ENCODE measurements at places on chromosomes 5 and 9.

- DNase-seq = no peak
Observed at GRCh38 chr5:100775533-100775855, 127.6 kb downstream of the ST8SIA4 start.

- DNase-seq = no peak
Observed at GRCh38 chr5:157607371-157608161, 32.0 kb upstream of the ADAM19 start.

DNA sequence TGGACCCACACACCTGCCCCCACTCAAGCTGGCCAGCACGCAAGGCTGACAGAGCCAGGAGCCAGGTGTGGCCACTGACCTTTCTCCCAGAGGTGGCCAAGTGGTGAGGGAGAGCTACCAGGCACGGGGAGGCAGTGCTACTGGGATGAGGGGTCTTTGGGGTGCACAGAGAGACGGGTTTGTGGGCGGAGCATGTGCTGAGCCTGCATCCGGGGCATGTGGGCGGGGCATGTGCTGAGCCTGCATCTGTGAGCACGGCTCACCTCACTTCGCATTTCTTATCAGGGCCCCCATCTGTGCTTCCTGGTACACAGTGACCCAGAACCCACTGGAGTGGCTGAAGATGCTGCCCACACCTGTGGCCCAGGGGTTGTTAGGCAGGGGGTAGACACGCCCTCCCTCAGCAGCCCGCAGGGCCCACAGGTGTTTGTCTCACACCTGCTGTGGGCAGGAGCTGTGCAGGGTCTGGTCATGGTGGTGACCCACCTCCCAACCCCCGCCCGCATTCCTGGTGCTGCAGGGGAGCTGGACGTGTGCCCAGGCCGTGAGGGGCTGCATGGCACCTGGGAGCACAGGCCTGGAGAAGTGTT lies 21.5 kb downstream of the CCDC187 start:
- DNase-seq = peak; percentile 28

- DNase-seq = no peak
Observed at GRCh38 chr9:120490888-120491595, 88.9 kb downstream of the CDK5RAP2 start.

- peak; percentile 50 for DNase-seq
Observed at GRCh38 chr5:103224118-103224893, 34.3 kb upstream of the MACIR start.

GRCh38 chr5:76820526-76820890 lies 1.7 kb downstream of the F2RL1 start:
- no peak for DNase-seq

- no peak for DNase-seq
Observed at GRCh38 chr5:206927-207536, 10.9 kb downstream of the CCDC127 start.

DNA sequence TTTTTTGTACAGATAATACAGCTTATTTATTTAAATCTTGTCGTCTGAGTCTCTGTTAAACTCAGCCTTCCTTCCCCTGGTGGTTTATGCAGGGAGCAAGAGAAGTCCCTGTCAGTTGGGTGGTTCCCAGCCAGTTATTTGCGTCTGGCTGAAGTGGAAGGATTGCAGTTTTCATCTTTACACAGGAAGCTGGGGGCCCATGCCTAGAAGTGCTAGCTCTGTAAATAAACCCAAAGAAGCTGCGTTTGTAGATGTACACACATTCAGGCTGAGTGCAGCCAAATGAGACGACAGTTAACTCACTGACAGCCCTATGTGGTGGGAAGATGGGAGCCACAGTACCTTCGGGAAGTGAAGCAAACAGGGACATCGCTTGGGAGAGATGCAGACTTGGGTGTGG lies 122.1 kb downstream of the SAXO1 start:
- no peak for DNase-seq

DNA sequence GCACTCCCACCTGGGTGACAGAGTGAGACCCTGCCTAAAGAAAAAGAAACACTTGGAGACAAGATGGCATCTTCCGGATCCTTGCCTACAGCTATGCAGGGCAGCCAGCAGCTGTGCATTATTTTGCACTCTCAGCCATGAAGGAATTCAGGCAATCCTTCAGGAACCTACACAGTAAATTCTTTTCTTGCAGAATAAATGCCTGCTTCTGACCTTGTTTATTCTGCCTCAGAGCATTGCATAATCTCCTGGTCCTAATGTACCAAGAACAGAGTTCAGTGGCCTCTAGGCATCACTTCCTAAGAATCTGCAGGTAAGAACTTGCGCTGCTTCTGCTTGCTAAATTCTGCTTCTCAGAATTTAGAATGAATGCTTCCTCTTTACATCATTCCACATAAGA lies 16.8 kb downstream of the GLDC start:
- no peak for DNase-seq

GRCh38 chr5:62581836-62582597 lies 3.4 kb downstream of the LRRC70 start:
- DNase-seq = no peak

DNA sequence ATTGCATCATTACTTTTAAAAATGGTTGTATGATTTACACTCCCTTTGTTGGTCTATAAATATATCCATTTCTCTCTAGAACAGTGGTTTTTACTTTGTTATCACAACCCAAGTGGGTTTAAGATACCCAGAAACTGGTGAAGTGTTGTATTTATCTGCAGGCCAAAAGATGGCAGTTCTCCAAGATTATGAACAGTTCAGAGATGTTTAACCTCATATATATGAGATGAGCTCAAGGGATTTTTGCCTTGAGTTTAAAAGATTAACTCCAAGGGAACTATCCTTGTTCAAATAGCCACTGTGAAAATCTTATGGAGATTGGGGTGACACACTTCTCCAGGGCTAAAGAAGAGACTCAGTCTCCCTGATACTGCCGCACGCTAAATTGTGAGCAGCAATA lies 572.6 kb downstream of the TLE4 start:
- no peak for DNase-seq

DNA sequence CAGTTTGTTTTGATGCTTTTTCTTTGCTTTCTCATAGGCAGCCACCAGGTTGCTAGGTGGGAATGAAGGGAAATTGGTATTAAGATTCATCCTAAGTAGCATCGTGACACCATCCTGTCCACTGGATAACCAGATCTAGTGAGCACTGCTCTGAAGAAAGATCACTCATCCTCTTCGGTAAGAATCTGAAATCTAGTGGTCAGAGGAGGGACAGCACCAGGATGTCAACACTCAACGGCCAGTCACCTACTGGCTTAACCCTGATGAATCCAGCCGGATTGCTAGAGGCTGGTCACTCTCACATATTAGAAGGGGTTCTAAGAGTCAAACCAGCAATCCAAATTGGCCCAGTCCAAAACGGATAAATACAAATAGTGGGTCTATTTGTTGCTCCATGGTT lies 50.8 kb downstream of the DCP2 start:
- no peak for DNase-seq

DNA sequence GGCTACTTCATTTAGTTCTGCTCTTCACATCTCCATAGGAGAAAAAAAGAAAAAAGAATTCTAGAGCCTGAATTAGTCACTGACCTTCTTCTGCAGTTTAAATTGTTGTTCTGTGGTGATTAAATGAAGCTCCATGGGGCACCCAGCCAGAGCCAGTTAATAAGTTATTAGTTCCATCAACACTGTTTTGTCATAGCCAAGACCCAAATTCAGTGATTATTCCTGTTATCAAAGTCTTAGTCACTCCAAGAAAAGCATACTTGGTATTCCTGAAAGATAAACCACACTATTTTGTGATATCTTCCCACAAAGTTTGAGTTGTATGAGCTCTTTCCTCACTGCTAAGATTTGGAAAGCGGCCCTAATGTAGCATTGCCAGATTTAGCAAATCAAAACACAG lies 134.8 kb upstream of the RGMB start:
- DNase-seq = no peak

GRCh38 chr5:73142035-73142434 lies 21.7 kb downstream of the TMEM171 start:
- DNase-seq = no peak

GRCh38 chr5:81572201-81572600 lies 178.3 kb upstream of the ACOT12 start:
- no peak for DNase-seq

- DNase-seq = no peak
Observed at GRCh38 chr9:12776513-12777055, 1.8 kb downstream of the LURAP1L start.

DNA sequence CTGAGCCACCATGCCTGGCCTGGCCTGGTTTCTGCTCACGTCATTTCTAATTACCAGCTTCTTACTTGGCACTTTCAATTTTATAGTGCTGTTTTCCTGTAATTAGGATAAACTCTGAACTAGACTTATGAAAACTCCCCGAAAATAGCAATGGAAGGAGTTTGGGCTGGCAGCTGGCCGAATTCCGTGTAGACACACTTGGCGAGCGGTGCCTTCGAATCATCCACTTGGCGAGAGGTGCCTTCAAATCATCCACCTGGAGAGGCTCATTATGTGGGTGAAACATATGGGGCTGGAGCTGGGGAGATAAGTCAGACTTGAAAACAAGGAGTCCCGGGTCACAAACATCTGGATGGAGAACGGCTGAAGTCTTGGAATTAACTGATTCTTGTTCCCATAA lies 203.7 kb downstream of the ROR2 start:
- DNase-seq = no peak

DNA sequence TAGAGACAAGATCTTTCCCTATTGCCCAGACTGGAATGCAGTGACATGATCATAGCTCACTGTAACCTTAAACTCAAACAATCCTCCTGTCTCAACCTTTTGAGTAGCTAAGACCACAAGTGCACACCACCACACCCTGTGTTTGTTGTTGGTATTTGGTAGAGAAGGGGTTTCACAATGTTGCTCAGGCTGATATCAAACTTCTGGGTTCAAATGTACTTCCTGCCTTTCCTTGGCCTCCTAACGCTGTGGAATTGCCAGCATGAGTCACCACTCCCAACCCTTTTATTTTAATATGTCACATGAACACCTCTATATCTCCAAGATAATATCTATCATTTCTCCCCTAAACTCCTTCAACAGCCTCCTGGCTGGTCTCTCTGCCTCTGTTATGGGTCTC lies 719.0 kb downstream of the PTPRD start:
- DNase-seq = no peak

GRCh38 chr9:81754245-81754644 lies 64.9 kb upstream of the TLE1 start:
- DNase-seq = no peak

GRCh38 chr5:88925692-88926490 lies 42.9 kb upstream of the MEF2C start:
- no peak for DNase-seq

DNA sequence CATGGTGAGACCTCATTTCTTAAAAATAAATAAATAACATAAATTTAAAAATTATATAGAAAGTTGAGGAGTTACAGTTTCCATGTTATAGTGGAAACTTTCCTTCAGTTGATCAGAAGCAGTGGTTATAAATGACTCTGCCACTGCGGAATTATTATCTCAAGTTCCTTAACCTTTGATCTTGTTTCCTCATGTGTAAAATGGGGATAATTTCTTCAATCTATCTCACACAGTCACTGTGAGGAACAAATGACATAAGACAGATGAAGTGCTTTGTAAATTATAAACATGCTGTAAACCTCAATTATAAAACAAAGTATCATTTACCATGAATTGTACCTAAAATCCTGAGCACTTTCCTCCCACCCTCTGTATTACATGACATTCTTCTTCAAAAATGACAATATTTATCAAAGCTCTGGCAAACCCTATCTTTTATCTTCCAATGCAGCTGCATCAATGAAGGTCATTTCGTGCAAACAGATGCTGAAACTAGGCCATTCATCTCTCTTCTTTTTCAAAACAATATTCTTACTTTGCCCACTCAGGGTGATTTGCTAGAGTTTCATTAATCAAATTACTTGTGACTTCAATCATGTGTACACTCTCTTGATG lies 46.8 kb downstream of the TMEM245 start:
- no peak for DNase-seq

- DNase-seq = no peak
Observed at GRCh38 chr5:36438765-36439561, 137.3 kb upstream of the RANBP3L start.

GRCh38 chr5:127400539-127400938 lies 109.9 kb downstream of the MEGF10 start:
- DNase-seq = no peak

GRCh38 chr5:135691044-135691443 lies 112.3 kb upstream of the CXCL14 start:
- DNase-seq = no peak

- DNase-seq = no peak
Observed at GRCh38 chr9:75471549-75472114, 383.3 kb downstream of the OSTF1 start.

- DNase-seq = no peak
Observed at GRCh38 chr5:170056561-170057267, 49.0 kb upstream of the FOXI1 start.

DNA sequence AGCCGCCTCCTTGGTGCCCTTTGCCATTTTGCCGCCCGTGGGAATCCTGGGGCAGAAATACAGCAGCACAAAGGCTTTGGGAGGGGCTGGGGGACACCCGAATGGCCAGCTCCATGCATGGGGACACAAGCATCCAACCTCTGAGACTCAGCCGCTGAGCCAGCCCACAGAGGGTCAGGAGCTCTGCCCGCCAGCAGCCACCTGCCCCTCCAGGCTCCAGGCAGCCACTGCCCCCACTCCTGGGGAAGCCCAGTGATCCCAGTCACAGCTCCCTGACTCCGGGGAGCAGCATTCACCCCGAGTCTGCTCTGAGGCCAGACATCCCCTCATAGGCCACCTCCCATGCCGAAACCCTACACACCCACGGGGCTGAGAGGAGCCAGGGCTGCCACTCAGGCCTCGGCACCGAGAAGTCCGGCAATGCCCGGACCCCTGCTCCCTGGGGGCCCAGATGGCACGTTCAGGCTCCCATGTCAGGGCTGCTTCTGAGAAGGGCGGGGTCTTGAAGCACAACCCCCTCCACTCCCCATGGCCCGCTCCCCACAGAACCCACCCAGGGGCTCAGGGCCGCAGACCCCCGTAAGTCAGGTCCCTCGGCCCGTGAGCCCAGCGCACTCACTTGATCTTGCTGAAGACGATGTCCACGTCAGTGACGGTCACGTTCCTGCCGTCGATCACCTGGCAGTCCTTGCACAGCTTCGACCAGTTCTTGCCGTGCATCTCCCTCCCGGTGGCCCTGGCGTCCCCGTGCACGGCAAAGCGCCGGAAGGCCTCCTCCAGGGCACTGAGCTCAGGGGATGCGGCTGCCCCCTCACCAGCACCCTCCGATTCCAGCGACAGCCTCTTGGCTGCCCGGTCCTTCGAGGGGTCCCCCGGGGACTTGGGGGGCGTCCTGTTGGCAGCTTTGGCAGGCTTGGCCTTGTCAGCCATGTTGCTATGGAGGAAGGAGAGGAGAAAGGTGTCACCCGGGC lies 15.7 kb downstream of the TPPP start:
- no peak for DNase-seq

DNA sequence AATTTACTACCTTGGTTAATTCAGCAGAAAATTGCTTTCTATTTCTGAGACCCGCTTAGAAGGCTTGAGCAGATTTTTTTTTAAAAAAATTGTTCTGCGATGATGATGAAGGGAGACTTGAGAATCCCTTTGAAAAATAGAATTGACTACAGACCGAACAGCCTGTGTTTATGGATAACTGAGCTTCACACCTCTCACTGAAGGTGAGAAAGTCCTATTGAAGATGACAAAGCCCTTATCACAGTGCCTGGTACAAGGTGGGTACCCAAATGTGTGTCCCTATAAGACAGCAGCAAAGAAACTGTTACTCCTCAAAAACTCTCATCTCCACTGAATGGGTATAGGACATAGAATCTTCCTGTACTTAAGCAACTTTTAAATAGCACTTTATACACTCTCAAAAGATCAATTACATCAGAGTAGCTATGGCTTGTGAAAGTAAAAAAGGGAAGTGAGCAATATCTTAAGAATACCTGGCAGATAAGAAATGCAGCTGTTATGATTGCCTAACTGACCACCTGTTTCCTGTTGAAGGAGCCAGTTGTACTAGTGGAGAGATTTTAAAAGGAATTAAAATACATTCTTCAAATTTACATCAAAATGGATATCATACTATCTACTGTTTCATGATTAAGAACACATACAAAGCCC lies 419.7 kb downstream of the CHSY3 start:
- no peak for DNase-seq

All from COR-L47 (cell line).